ENCODE measurements at places on chromosomes 3 and 15.

DNA sequence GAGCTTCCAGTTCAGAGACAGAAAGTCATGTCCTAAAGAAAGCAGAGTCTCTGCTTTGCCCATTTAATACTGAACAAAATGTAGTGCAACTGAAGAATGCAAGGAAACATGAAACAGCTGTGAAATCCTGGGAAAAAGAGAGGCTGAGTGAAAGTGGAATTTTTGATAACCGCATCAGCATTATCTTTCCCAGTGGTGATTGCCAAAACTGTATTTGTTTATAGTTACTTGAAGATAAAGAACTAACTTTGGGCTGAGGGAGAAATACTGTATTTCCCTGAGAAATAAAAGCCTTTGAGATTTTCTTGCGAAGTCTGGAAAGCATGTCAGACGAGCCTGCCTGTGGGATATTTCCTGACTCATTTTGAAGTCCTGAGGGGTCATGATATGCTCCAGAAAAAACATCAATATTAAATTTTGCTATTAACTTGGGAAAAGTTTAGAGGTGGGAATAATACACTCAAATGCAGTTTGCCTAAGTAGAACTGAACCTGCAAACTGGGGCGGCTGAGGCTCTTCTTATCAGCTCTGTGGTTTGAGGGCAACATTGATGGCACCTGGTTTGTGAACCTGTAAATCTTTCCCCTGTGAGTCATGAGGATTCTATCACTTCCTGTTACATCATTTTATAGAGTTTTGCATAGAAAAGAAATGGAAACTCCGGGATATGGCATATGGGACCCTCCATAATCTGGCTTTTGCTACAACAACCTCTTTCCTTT is 855.3 kb downstream of the MCTP2 start:
- no peak for DNase-seq

GRCh38 chr3:17810759-17811158 is 68.3 kb upstream of the TBC1D5 start:
- DNase-seq = no peak

GRCh38 chr3:27888562-27888961 is 166.4 kb upstream of the EOMES start:
- no peak for DNase-seq

DNA sequence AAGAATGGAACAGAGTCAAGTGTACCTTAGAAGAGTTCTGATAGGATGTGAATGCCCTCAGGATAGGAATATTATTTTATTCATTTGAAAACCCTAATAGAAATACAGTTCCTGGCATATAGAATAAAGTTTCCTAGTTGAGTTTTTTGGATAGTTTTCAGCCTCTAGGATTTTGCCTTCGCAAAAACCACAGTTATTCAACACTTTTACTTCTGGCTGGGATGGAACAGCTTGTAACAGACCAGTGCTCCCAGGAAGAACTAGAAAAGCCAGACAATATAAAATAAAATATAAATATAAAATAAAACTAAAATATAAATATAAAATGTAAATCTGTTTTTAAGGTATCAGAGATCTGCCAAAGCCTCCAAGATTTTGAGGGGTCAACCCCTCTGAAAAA is 27.5 kb upstream of the RARB start:
- DNase-seq = no peak

DNA sequence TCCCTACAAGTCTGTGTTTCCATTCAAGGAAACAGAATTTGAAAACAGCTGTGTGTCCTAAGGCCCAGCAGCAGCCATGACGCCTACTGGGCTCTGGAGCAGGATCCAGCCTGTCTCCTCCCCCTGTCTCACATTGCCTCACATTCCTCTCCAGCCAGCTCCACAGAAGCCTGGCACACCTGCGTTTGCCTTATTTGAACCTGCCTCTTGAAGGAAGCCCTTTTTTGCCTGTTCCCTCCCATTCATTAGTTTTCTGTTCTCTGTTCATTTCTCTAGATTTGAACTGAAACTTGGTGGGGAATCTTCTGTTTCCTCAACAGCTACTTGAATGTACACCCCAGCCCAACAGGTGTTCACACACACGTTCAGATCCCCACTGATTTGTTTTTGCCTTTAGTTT is 890.5 kb downstream of the TUSC7 start:
- no peak for DNase-seq

DNA sequence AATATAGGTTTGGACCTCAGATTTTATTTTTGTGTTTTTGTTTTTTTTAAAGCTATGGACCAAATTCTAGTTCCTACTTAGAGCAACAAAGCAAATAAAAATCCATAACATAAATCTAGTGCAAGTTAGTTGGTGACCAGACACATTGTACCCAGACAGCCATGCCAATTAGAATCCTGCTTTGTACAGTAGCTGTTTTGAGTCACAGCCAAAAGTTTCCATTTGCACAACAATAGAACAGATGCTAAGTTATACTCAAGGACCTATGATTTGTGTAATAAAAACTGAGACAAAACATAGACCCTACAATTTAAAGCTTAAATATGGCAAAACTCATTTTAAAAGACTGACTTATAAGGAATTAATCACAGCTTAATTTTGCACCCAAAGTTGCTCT is 513.1 kb upstream of the CBLB start:
- DNase-seq = no peak

GRCh38 chr3:45079715-45080114 is 53.6 kb downstream of the CLEC3B start:
- DNase-seq = no peak

- DNase-seq = no peak
These were observed 81.5 kb upstream of the NTRK3 start for GRCh38 chr15:88337993-88338392.

DNA sequence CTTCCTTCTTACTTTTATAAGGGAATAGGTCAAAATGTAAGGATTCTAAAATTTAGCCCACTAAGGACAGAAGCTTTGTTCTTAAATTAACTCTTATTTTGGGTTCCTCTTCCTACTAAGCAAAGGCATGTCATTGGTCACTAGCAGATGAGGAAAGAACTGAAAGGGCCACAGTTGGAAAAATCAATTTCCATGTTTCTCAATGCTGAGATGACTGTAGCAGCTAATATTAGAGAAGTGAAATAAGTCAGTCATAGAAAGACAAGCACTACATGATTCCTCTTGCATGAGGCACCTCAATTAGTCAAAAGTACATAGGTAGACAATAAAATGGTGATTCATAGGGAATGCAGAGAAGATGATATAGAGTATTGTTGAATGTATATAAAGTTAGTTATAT is 353.7 kb downstream of the RSL24D1 start:
- no peak for DNase-seq

GRCh38 chr3:133574260-133574881 is 885 bp downstream of the CDV3 start:
- DNase-seq = peak; percentile 26

DNA sequence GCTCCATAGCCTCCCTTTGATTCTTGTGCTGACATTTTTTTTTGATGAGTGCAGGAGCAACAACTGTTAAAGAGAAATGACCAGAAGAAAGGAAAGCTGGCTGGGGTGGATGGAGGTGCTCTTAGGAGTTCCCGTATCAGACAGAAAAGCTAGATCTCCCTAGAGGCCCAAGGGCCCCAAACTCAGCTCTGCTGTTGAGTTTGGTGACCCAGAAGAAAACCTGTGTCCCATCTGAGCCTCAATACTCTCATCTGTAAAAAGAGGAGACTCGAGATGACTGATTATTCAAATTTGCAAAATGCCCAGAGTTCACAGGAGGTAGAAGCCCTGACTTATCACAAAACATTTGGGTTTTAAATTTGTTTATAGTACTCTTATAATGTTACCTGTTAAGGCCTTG is 142.4 kb downstream of the TIGIT start:
- DNase-seq = no peak

DNA sequence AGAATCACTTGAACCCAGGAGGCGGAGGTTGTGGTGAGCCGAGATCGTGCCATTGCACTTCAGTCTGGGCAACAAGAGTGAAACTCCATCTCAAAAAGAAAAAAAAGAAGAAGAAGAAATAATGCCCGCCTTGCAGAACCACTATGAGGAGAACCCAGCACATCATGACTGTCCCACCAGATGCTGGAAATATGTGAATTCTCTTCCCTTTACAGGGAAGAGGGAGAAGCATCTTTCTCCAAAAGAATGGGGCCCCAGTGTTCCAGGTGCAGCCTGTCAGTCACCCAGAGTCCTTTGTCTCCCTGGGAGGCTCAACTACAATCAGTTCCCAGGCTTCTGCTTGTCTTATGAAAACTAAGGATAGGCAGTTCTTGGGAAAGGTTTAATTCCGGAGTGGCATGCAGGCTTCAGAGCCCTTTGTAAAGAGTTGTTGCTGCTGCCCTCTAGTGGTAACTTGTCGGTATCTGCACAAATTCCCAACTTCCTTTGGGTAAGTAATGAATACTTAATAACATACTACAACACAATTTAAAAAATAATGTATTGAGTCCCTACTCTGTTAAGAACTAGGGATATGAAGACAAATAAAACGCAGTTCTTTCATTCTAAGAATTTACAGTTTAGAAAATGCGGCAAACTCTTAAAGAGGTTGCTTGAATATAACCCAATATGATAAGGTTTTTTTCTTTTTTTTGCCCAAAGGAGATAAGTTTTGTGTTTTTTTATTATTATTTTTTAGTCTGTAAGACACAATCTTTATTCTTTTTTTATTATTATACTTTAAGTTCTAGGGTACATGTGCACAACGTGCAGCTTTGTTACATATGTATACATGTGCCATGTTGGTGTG is 18.6 kb upstream of the TICRR start:
- DNase-seq = peak; percentile 35

- no peak for DNase-seq
These were observed 52.7 kb upstream of the SPATA12 start for GRCh38 chr3:57007521-57008460.

DNA sequence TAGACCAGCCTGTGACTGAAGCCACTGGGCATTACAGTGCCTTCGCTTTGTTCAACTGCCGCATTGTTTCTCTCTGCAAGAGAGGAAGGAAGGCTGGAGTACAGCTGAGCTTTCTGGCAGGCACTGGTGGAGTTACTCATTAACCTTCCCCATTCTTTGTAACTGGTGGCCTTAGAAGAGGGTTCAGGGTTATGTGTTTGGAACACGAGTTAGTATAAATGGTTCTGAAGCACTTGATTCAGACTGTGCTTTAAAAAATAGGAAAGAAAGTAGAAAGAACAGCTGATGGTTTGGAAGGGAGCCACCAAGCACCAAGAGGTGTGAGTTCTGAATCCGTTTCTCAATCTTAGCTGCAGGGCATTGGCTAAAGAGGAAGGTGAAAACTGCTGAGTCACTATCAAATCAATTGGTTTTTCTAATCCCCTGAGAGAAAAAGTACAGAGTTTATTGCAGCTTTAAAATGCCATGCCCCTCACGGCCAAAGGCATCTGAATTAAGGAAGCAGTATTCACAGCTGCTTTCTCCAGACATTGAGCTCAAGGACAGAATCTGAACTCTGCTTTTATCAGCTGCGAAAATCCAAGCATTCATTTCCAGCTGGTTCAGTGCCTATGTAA is 3.6 kb downstream of the HGD start:
- DNase-seq = peak; percentile 9

Measured in GM18507 (cell line).